HS-5 (cell line): ENCODE measurements at places on chromosomes 3 and 15.
A peak's percentile ranks its signal among the peaks of the same experiment; 100 is the strongest.

GRCh38 chr3:99163314-99163713 is 261.8 kb upstream of the DCBLD2 start:
- no peak for DNase-seq

- DNase-seq, result no peak
Measured at GRCh38 chr3:152264378-152264777, 4.4 kb upstream of the MBNL1 start.

DNA sequence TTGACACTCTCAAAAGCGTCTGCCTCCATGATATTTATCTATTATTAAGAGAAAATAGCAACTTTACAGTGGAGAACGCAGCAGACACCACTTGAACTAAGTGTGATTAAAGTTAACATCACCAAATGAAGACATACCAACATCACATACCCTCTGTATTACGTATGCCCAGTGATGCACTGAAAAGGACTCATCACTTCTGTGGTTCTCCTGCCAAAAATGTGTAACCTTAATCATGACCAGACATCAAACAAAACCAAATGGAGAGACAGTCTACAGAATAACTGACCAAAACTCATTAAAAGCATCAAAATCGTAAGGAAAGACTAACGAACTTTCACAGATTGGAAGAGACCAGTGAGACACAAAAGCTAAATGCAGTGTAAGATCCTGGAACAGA is 103.2 kb downstream of the PPP2R3A start:
- peak; percentile 84 for DNase-seq

GRCh38 chr15:81338170-81339007 is 14.4 kb upstream of the STARD5 start:
- peak; percentile 78 for DNase-seq

DNA sequence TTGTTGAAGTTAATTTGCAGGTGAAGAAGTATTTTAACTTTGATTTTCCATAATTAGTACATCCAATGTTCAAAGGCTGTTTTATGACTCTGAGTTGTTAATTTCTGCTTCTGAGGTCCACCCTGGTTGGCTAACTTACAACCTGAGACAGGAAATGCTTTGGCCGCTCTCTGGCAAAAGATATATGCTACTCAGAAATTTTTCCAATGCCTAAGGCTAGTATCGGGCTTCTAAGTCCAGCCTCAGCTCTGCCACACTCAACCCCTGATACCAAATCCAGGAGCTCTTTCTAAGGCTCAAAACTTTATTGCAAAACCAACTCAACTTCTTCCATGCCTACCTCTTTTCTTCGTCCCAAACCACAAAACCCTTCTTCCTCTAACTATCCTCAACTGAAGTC is 192.9 kb downstream of the NEK10 start:
- DNase-seq, result no peak

DNA sequence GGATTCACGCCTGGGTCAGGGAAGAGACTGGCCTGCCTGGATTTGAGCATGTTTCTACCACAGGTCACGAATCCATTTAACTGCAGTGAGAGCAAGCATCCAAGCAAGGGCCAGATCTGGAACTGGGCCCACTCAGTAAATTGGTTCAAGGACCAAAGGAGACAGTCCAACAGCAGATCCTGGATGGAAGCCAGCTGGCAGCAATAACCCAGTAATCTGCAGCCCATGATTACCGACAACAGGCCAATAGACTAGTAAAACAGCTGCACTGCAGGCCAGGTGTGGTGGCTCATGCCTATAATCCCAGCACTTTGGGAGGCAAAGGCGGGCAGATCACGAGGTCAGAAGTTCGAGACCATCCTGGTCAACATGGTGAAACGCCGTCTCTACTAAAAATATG is 11.8 kb downstream of the SAMD7 start:
- DNase-seq, result no peak

DNA sequence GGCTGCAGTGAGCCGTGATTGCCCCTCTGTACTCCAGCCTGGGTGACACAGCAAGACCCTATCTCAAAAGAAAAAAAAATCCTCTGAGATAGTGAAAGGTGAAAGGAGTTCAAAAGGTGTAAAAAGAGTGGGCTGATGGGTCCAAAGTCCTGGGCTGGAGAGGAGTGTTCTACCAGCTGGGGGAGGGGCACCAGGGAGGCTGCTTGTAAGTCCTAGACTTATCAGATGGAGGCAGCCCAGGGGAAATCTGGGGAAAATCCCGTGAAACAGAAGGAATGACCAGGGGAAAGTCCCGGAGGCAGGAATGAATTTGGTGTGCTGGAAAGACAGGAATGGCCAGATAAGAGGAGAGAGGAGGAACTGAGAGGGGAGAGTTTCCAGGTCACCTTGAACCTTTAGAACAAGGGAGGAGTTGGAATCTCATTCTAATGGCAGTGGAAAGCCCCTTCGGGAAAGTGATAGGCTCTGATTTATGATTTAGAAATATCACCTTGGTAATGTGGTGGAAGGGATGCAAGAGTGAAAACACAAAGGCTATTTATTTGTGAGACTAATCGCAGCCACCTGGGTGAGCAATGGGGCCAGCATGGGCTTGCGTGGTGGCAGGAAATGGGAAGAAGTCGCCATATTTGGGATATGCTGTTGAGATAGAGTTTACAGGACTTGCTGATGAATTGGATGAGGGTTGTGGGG is 23.4 kb upstream of the PPP4R2 start:
- no peak for DNase-seq

GRCh38 chr3:115281697-115282675 is 134.9 kb upstream of the ZBTB20 start:
- DNase-seq, result no peak

- no peak for DNase-seq
Measured at GRCh38 chr3:185406121-185406620, 43.2 kb downstream of the MAP3K13 start.

GRCh38 chr3:9951126-9951525 is 1.1 kb downstream of the PRRT3 start:
- DNase-seq, result no peak

DNA sequence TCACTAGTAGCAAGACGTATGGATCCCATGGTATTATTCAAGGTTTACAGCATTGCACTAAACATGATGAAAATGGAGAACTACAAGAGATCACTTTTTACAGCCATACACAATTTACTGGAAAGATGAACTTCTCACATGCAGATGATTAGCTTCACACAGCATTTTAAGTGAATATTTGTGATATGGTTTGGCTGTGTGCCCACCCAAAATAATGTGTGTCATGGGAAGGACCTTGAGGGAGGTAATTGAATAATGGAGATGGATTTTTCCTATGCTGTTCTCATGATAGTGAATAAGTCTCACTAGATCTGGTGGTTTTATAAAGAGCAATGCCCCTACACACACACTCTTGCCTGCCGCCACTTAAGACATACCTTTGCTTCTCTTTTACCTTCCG is 662.0 kb upstream of the CCDC54 start:
- no peak for DNase-seq

- DNase-seq, result no peak
Measured at GRCh38 chr15:31517711-31518110, 191.1 kb downstream of the KLF13 start.

DNA sequence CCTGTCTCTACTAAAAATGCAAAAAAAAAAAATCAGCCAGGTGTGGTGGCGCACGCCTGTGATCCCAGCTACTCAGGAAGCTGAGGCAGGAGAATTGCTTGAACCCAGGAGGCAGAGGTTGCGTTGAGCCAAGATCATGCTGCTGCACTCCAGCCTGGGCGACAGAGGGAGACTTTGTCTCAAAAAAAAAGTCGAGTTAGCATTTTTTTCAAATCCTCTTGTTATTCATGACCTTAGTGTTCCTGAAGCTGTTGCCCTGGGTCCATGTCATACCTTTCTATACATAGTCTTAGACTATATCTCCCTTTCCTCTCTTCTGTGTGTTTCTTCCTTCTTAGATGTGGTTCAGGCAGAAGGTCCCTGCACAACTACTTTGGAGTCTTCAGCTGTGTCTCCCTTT is 6.4 kb downstream of the FMN1 start:
- no peak for DNase-seq

DNA sequence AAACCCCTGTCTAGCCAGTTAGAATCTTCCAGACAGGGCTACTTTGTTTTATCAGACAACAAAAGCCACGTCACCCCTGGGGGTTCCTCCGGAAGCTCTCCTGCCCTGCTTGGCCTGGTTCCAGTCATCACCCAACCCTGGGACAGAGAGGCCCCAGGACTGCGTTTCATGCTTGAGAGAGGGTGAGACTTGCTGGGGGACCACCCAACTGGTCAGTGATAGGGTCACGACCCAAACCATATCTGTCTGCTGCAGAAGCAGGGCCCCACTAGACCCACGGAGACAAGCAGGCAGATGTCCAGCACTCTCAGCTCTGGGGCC is 1.2 kb downstream of the NT5DC2 start:
- no peak for DNase-seq

GRCh38 chr3:72213296-72214065 is 428.5 kb upstream of the PROK2 start:
- DNase-seq, result no peak

DNA sequence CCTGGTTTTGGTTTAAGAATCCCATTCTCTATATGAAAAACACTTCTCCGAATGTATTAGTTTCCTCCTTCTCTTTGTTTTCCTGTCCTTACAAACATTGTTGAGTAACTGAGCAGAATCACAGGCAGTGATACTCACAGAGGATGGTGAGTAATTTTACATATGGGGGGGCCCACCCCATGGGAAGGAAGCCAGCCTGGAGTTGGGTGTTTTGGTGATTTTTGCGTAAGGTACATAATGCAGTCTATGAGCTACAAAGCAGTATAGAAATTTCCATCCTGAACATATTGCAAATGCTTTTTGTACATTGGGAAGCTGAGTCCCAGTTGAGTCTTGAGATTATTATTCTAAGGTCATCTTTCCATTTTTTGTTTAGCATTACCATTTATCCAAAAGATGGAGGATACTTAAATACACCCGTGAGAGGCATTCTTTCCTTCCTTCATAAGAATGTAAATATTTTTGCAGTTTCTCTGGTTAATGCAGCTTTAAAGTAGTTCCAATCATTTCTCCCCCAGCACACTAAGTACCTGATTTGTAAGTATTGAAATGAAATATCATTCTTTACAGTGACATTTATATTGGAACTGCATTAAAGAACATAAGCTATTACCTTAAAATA is 476.8 kb downstream of the AGBL1 start:
- no peak for DNase-seq

DNA sequence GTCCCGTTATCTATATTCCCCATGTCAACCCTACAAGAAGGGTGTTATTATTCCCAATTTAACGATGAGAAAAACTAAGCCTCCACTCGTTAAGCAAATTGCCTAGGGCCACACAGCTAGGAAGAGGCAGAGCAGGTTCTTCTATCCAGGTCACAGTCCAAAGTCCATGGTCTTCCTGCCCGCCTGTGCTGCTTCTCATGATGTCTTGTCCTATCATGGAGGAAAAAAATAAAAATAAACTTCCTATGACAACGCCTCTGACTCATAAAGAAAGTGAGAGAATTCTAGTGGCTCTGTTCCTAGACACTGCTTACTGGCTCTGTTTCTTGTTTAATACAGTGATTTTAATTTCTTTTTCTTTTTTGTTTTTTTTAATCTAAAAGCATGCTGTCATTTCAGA is 9.7 kb downstream of the COL8A1 start:
- no peak for DNase-seq

- DNase-seq, result no peak
Measured at GRCh38 chr15:84950570-84951111, 31.0 kb upstream of the PDE8A start.

GRCh38 chr15:68389936-68390817 is 41.8 kb downstream of the ITGA11 start:
- peak; percentile 40 for DNase-seq

GRCh38 chr3:141242377-141243092 is 10.9 kb downstream of the PXYLP1 start:
- DNase-seq, result no peak

DNA sequence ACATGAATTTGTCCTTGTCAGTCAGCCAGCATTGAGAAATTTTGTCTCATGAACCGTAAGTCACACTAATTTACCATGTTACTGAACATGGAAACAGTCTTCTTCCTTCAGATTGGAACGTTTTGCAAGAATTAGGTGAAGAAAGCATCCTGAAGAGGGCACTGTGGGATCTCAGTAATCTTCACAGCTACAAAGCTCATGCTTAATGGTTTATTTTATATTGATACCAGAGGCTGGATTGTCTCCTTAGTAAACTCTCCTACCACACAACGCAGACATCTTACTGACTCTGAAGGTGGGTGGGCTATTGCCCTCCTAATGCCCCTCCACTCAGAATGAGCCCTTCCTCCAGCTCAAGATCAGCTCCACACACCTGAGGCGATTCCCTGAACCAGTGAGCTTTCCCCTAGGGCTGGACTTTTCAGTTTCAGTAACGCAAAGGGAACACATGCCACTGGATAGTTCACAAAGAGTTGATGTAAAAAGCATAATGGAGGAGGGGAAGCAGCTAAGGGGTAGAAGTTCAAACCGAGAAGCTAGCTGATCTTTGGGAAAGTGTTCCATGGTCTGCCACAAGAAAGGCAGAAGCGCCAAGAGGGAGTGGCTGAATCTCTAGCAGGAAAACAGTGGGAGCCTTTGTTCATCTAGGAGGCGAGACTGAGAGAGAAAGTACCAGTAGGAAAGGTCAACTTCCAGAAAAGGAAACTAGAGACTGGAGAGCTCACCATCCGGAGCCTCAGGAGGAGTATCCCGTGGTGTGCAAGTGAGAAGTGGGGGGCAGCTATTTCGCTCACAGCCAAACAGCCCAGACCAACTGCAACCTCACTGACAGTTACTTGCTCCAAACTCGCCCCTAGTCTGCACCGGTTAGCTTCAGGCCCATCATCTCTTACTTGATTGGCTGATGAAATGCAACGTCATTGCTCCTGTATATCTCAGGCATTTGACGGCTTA is at the start of gene SLC9C1:
TSS of gene SLC9C1 (minus strand) at position 849 of the 954 bp plus-strand sequence. CDS start 7,425 bp downstream, outside the sequence.
- peak; percentile 58 for DNase-seq

DNA sequence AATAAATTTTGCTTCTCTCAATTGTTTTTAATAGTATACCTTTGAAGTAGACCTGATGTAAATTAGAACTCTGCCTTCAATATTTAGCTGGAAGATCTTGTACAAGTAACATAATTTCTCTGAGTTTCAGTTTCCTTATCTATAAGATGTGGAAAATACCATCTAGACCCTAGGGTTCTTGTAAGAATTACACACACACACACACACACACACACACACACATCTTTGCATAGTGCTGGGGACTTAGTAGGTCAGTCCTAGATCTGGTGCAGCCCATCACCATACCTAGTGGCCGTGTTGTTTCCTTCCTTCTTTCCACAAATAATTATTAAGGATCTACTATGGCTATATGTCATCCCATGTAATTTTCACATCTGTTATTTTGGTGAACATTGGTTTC is 11.0 kb downstream of the TRAT1 start:
- DNase-seq, result no peak

GRCh38 chr3:100650651-100651619 is 41.5 kb downstream of the ADGRG7 start:
- peak; percentile 65 for DNase-seq

DNA sequence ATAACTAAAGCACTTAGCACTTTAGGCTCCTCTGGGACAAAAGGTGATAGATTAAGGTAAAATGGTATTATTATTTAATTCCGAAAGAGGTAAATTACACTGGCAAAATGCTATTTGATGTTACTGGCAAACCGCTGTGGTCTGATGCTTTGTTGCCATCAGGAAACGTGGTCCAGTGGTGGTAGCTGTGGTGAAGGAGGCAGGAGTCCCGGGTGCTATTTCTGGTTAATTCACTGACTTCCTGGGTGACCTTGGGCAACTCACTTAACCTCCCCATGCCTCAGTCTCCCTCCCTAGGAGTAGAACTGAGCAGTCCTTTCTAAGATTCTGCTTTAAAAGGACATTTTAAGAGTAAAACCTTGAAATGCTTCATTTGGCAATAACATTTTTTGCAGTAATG is 233.4 kb downstream of the ZPLD1 start:
- no peak for DNase-seq

- DNase-seq, result no peak
Measured at GRCh38 chr3:42849017-42849416, 26.7 kb downstream of the CYP8B1 start.

GRCh38 chr15:95226835-95227234 is 995.5 kb downstream of the MCTP2 start:
- no peak for DNase-seq
